ENCODE measurements at places on chromosomes 2 and 18. TPM values are rescaled to one million over a fixed set of nuclear protein-coding genes. Genes with fewer than 3 reads are reported as not detected.

The CENPA gene
- 0.26 TPM for total RNA-seq

The CABYR gene
- total RNA-seq, result 0.90 TPM

The EFR3B gene
- 0.13 TPM for total RNA-seq

The CDKL4 gene
- total RNA-seq, result 0.13 TPM

The TMBIM1 gene
- total RNA-seq, result 656 TPM

The LONRF2 gene
- under 0.01 TPM for total RNA-seq

The KIAA2012 gene
- not detected for total RNA-seq

The KRTCAP3 gene
- 29.1 TPM for total RNA-seq

The CFAP53 gene
- total RNA-seq, result 0.26 TPM

The SULT1C4 gene
- total RNA-seq, result not detected

The INHBB gene
- 0.53 TPM for total RNA-seq

The TWIST2 gene
- total RNA-seq, result 4.6 TPM

The SPATA3 gene
- total RNA-seq, result not detected

The PSMA8 gene
- total RNA-seq, result not detected

The COL3A1 gene
- 43.4 TPM for total RNA-seq

The COQ10B gene
- total RNA-seq, result 35.5 TPM

The SAP130 gene
- total RNA-seq, result 1.6 TPM

The GALNT13 gene
- 1.3 TPM for total RNA-seq

The G6PC2 gene
- total RNA-seq, result not detected

The FHOD3 gene
- total RNA-seq, result 8.8 TPM

The KYNU gene
- total RNA-seq, result 31.4 TPM

The NPPC gene
- total RNA-seq, result not detected

The ASPRV1 gene
- total RNA-seq, result 0.38 TPM

The FTCDNL1 gene
- 1.0 TPM for total RNA-seq

The SKOR2 gene
- total RNA-seq, result not detected
